Vagina (tissue), 2 donors: ENCODE measurements at places on chromosomes 6 and 20. TPM values are rescaled to one million over a fixed set of nuclear protein-coding genes. Genes with fewer than 3 reads are reported as not detected.

The C6orf15 gene
- not detected for total RNA-seq

The RGS17 gene
- total RNA-seq = 0.25 TPM

The NANP gene
- total RNA-seq = 3.7 TPM

The SLC17A4 gene
- not detected for total RNA-seq

The RNF39 gene
- 18.2 TPM for total RNA-seq

The CALHM4 gene
- not detected for total RNA-seq

GRCh38 chr6:118207947-118208346, 300.9 kb downstream of the SLC35F1 start:
- H3K27ac ChIP-seq = no peak overlapping the region
- no peaks in the 10 kb centered on the region for H3K36me3 ChIP-seq

DNA sequence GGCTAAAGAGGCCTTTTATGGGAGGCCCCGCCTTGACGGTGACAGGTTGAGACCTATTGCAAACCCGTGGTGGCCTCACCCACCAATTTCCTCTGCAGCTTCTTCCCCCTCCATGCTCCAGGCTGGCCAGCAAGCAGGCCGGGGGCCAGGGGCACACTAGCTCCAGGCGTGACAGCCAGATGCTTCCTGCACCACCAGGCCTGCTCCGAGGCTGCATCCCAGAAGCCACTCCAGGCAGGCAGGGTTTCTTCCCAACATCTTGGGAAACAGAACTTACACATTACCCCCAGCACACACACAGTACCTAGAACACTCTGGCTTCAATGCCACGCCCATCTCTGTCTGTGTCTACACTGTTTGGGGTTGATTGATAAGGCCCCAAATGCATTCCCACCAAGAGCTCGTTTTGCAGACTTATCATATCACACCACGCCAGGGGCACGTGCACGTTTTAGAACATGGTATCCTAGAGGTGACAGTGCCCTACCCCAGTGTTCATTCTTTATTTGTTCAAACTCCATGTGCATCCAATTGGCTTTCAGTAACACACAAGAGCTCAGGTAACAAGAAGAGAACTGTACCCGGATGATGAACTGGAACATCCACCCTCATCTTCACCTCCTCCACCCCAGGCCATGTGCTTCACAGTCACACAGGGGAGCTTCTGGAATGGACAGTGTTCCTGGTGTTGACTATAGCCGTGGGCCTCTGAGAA, 221.4 kb upstream of the RREB1 start:
- H3K27ac ChIP-seq = peak overlapping the region; percentile 36
- no peak overlapping the region for H3K4me3 ChIP-seq
- H3K36me3 ChIP-seq = no peaks in the 10 kb centered on the region
- H3K4me1 ChIP-seq = peaks cover 38% of the 10 kb centered on the region

- no peak overlapping the region for H3K27ac ChIP-seq
- H3K36me3 ChIP-seq = no peaks in the 10 kb centered on the region
These were observed 129.5 kb downstream of the MMUT start for GRCh38 chr6:49333345-49334125.

DNA sequence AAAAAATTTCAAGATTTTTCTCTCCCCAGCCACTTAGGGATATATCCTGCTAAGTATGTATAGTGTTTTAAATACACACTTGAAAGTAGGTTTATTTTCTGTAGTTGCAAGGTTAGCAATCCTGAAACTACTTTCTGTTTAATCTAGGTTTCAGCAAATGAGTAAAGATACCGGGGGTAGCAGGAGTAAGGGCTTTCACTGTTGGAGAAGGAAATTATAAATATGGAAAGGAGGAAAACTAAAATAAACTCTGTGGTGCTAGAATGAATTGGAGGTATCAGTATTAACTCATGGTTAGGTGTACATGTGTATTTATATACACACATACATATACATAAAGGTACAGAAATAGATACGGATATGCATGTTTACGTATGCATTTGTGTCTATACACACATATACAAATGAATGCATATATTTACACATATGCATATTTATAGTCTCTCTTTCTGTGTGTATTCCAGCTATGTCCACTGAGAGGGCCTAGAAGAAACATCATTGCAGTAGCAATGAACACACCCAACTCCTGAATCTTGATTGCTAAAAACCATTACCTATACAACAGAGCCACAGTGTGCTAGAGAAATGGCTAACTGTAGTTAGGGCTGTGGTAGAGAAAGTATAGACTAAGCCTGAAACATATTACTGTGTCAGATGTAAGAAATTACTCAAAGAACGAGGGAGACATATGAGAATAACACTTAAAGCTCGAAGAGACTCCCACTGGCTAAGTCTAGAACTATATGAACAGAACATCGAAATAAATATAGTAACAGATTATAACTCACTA, 95.9 kb upstream of the EMILIN3 start:
- no peak overlapping the region for H3K27ac ChIP-seq
- H3K27me3 ChIP-seq = no peaks in the 10 kb centered on the region
- H3K4me3 ChIP-seq = no peak overlapping the region
- DNase-seq = no peak

DNA sequence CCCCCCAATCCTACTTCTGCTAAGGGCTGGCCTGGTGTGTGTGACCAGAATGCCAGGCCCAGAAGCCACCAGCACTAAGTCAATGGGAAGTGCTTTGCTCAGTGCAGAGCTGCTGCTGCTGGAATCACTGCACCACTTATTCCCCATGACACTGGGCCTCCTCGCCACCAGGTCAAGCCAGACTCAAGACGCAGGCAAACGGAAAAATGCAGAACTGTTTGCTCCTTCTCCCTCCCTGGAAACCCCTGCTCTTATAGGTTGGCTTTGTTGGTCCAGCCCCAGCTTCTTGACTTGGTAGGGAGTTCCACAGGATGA, 121.9 kb downstream of the PHACTR3 start:
- no peaks in the 10 kb centered on the region for H3K4me1 ChIP-seq
- no peak overlapping the region for H3K27ac ChIP-seq
- H3K36me3 ChIP-seq = no peaks in the 10 kb centered on the region
- DNase-seq = no peak

DNA sequence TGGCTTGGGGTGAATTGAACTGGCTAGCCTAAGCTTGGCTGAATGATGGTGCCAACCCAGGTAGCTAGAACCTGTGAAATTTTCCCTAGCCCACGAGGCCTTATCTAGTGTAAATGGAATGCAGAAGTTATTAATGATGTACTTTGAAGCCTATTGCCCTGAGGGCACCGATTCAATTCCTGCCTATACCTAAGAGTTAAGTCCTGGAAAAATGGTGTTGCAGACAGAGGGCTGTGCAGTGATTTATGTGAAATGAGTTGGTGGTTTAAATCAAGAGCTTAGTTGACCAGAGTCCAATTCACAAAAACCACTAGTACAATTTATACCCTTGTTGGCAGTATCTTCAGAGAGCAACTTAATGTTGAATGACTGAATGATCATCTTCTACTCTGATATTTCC, 373.8 kb upstream of the JAG1 start:
- H3K27me3 ChIP-seq = no peaks in the 10 kb centered on the region
- H3K4me1 ChIP-seq = no peaks in the 10 kb centered on the region
- no peaks in the 10 kb centered on the region for H3K36me3 ChIP-seq
- H3K27ac ChIP-seq = no peak overlapping the region

DNA sequence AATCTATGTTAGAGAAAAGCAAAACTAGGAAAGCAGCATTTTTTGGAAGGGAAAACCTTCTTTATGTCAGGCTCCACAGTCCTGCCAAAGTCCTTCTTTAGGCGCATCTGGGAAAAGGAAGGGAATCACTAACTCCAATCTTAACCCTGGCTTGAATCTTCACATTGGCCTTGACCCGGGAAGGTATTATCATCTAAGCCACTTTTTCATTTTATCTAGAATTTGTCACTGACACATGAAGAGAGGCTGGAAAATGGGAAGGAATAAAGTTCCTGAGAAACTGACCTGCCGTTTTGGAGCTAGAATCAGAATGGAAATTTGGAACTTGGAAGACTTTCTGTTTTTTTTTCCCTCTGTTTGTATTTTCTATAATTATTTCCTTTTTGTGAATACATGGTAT, 53.4 kb upstream of the UTRN start:
- DNase-seq = no peak
- H3K4me1 ChIP-seq = no peaks in the 10 kb centered on the region
- no peak overlapping the region for H3K27ac ChIP-seq
- H3K4me3 ChIP-seq = no peak overlapping the region
- H3K36me3 ChIP-seq = no peaks in the 10 kb centered on the region
